ENCODE measurements at places on chromosomes 5 and 9.

- DNase-seq = peak; percentile 31
These were observed 35.0 kb upstream of the DMRT1 start for GRCh38 chr9:806285-807156.

DNA sequence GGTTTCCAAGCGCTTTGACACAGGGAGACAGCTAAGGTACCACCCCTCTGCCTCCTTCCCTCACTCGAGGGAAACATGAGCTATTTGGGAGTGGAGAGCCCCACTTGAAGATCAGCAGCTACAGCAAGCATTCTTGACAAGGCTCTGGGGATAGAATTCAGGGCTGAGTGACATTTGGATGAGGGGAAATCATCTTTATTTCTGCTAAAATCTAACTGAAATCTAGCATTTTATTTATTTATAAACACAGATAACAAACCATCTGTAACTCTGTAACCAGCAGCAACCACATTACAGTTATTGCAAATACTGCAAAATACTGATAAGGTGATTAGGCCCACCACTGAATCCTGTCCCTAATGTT is 22.4 kb downstream of the RNF130 start:
- no peak for DNase-seq

DNA sequence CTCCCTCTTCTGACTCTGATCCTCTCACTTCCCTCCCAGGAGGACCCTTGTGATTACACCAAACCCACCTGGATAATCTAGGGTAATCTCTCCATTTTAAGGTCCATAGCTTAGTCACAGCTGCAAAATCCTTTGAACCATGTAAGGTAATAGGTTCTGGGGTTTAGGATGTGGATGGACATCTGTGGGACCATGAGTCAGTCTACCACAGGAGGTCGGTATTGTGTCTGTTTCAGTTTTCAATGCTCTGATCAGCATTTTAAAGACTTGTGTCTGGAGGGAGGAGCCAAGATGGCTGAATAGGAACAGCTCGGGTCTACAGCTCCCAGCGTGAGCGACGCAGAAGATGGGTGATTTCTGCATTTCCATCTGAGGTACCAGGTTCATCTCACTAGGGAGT is 112.6 kb downstream of the CAVIN4 start:
- DNase-seq = no peak

- no peak for DNase-seq
These were observed 55.8 kb downstream of the ENTREP1 start for GRCh38 chr9:69380811-69381210.

- DNase-seq = no peak
These were observed 9.3 kb downstream of the BRD8 start for GRCh38 chr5:138169124-138169523.

DNA sequence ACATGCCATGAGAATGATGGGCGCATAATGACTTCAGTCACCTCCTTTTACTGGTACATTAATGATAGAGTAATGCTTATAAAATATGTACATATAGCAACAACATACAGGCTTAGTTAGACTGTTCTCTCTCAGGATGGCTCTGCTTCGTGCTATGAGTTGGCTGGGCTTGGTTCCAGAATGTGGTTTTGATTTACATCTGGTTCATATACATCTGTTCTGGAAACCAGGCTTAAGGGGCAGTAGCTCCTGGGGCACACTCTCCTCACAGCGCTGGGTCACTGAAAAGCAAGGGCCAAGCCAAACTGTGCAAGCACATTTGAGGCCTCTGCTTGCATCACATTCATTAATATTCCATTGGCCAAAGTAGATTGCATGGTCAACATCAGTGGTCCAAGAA is 44.9 kb downstream of the PCSK1 start:
- DNase-seq = no peak

All from CD4-positive, alpha-beta T cell treated with Interleukin-21 for 1 hour (primary cell).